PC-9 (cell line): ENCODE measurements at places on chromosomes 5 and 9. TPM values are rescaled to one million over a fixed set of nuclear protein-coding genes. Genes with fewer than 3 reads are reported as not detected.

GRCh38 chr5:171422902-171423663, 3.6 kb downstream of the FGF18 start:
- no peak for DNase-seq
- H3K27me3 ChIP-seq = no peaks in the 10 kb centered on the region
- 0 out of 2 replicates have a peak, but pooled peaks cover 12% of the 10 kb centered on the region for H3K4me1 ChIP-seq
- H3K36me3 ChIP-seq = no peaks in the 10 kb centered on the region

- no peak for DNase-seq
- H3K27me3 ChIP-seq = no peaks in the 10 kb centered on the region
- H3K4me3 ChIP-seq = no peak overlapping the region
- no peaks in the 10 kb centered on the region for H3K36me3 ChIP-seq
- H3K4me1 ChIP-seq = no peaks in the 10 kb centered on the region
Measured at GRCh38 chr9:116626762-116627161, 60.3 kb upstream of the TRIM32 start.

DNA sequence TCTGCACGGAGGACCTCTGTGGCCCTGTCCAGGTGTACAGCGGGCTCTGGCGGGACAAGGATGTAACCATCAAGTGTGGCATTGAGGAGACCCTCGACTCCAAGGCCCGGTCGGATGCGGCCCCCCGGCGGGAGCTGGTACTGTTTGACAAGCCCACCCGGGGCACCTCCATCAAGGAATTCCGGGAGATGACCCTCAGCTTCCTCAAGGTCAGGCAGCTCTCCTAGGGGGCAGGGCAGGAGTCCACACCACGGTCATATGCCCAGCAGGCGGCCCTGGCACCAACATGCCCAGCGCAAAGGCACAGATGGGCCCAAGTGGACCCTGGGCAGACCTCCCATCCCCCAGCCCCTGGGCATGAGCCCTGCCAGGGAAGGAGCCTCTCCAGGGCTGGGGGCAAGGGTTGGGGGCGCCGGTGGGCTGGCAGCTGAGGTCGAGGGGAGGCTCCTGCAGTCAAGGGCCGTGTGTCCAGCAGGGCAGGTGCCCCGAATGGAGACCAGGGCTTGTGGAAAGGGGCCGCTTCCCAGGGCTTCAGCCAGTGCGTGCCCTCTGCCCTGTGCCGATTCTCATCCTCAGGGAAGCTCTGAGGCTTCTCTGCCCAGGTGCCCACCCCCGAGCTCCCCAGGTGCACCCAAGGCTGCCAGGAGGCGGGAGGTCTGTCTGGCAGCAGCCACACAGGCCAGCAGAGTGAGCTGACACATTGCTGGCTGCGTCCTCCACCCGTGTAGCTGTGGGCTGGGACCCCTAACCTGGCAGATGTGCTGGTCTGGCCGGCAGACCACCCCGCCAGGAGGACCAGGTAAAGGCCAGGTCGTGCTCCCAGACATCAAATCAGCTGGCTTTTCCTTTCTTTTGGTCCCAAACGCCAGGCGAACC, 10.0 kb downstream of the DIPK1B start:
- H3K4me3 ChIP-seq = no peak overlapping the region
- H3K4me1 ChIP-seq = peaks cover 20% of the 10 kb centered on the region
- no peak overlapping the region for H3K27ac ChIP-seq
- DNase-seq = no peak
- H3K36me3 ChIP-seq = peaks cover 34% of the 10 kb centered on the region

GRCh38 chr5:1319436-1320256, 24.8 kb upstream of the TERT start:
- no peak overlapping the region for H3K4me3 ChIP-seq
- H3K4me1 ChIP-seq = peaks cover 25% of the 10 kb centered on the region
- no peak for DNase-seq
- H3K36me3 ChIP-seq = peaks cover 36% of the 10 kb centered on the region

DNA sequence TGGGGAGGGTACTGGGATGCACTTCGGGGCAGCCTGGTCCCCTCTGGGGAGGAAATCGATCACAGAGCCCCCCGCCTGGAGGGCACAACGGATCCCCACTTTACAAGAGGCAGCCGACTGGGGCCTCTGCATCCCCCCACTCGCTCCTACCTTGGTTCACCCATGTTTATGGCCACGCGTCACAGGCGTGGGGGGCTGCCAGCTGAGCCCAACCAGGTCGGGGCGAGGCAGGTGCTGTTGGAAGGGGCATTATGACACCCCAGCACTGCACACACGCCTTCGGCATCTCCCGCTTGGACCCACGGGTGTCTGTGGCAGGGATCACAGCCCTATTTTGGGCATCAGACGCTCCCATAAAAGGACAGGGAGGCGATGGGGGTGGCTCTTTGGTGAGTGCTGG, 14.6 kb downstream of the SOHLH1 start:
- H3K27me3 ChIP-seq = peaks cover 87% of the 10 kb centered on the region
- DNase-seq = no peak
- H3K36me3 ChIP-seq = no peaks in the 10 kb centered on the region

Gene FAM81B
- 1.8 and 5.0 TPM in 2 replicates for total RNA-seq

Gene CDH10
- total RNA-seq = 0.20 and 0.63 TPM in 2 replicates

Gene DAB2
- 21.0 and 25.8 TPM in 2 replicates for total RNA-seq

Gene RGS7BP
- not detected in 2 replicates for total RNA-seq
